ENCODE measurements at places on chromosomes 6 and 20. TPM values are rescaled to one million over a fixed set of nuclear protein-coding genes. Genes with fewer than 3 reads are reported as not detected.

Gene CLDN20
- 0.51 TPM for polyA plus RNA-seq

Gene CLVS2
- 0.16 TPM for polyA plus RNA-seq

Gene THEMIS
- 0.04 TPM for polyA plus RNA-seq

- DNase-seq = no peak
These were observed 143.4 kb downstream of the JARID2 start for GRCh38 chr6:15389084-15389764.

DNA sequence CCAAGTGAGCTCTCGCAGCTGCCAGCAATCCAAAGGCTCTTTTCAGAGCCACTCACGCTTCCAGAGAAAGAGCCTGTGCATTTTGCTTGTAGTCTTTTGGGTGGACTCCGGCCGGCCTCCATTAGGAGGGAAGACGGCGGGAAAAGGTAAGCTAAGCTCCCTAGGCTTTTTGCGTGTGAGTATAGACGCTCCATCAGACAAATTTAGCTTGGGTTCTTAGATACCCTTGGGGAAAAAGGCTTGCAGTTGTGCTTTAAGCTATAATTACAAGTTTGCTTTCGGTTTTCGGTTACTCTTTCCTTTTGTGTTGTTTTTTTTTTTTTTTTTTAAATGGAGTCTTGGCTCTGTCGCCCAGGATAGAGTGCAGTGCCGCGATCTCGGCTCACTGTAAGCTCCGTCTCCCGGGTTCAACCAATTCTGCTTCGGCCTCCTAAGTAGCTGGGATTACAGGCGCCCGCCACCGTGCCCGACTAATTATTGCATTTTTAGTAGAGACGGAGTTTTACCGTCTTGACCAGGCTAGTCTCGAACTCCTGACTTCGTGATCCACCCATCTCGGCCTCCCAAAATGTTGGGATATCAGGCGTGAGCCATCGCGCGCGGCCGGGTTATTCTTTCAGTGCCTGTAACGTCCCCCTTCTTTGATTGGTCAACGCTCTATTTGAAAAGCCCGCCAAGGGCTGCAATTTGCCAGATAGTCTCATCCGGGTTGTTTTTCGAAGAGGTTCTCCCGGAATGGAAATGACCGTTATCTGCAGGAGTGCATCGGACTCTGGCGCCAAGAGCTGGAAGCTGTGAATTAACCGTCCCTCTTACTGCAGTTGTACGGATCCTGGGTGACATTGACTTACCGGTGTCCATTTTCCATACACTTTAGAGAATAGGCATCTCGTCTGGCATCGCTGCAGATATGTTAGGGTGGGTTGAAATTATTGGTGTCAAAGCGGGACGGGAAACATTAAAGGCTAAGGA is 18.1 kb downstream of the OR2B2 start:
- peak; percentile 89 for DNase-seq

DNA sequence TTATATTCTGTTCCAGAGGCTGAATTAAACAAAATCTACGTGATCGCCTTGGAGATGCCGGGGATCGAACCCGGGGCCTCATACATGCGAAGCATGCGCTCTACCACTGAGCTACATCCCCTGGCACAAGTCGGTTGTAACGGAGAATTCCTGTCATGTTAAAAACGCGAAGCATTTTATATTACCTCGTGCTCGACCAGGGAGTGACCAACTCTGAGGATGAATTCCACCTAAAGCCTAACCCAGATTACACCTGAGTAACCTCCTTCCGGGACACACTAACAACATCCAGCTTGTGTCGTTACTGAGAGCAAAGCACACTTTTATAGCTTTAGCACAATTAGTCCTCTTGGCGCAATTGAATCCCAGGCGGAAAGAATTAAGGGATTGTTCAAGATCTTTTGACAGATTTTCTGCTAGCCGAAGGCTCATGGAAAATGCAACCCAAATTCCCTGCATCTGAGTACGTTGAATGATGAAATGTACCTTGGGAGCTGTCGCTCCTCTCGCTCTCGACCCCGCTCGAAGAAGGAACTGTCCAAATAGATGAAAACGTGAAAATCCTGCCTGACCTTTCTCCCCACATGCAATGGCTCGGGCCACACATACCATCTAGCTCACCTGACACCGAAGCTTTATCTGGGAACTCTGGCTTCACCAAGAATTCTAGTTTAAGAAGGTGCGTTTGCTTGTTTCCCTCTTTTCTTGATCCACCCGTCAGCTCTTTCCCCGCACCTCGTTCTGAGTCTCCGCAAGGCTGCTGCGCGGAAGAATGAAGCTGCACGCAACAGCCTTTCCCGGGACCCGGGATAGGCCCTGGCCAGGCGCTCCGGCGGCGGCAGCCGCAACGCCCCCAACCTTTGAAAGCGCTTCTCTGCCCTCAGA is 148.3 kb downstream of the GPX5 start:
- no peak for DNase-seq

GRCh38 chr20:50284811-50285375 is 94.3 kb downstream of the CEBPB start:
- no peak for DNase-seq

GRCh38 chr6:160004018-160004417 is 35.1 kb downstream of the IGF2R start:
- DNase-seq = no peak

GRCh38 chr20:40809361-40809760 is 120.3 kb upstream of the MAFB start:
- no peak for DNase-seq

GRCh38 chr20:47666304-47666703 is 119.0 kb downstream of the SULF2 start:
- no peak for DNase-seq

DNA sequence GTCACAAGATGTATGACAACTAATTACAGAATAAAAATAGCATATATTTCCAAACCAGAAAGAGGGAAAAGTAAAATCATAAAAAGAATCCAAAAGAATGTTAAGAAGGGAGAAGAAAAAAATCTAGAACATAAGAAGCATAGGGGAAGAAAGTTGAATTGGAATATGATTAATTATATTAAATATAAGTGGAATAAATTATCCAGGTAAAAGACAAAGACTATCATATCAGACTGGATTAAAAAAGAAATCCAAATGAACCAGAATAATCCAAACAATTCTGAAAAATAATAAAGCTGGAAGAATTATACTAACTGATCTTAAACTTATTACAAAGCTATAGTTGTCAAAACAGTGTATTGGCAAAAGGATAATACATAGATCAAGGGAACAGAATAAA is 23.6 kb downstream of the CSNK2A1 start:
- no peak for DNase-seq

DNA sequence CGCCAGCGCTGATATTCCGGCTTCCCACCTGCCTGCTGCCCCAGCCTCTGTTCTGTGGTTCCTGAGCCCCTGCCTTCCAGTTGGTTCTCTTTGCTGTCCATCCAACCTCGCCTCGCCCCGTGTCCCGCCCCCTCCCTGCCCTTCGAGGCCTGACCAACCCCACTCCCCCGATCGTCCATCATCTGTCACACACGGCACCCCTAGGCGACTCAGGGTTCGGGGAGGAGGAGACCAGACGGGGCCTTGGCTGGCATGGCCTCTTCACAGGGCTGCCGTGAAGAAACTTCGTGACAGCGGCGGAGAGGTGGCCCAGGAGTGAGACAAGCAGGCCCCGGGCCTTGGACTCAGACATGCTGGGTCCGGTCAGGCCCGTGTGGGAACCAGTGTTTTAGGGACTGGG is 226.1 kb downstream of the QKI start:
- DNase-seq = no peak

GRCh38 chr6:105507811-105508210 is 104.9 kb upstream of the PREP start:
- DNase-seq = no peak

DNA sequence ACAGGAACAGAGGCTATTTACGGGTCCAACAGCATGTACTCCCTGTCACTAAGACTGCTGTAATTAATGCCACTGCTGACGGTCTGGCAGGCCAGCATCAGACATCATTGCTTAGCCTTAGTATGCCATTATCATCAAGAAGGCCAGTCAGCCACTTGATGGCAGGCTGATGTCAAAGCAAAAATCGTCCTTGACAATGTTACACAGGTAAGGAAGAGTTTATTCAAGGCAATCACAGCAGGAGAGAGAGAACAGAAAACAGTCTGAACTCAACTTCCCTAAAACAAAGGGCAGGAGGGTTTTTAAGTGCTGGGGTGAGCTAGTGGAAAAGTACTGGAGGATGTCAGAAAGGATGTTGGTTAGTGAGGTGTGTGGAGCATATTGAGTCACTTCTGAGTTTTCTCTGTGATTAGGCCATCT is 25.1 kb downstream of the FKBP1C start:
- no peak for DNase-seq

DNA sequence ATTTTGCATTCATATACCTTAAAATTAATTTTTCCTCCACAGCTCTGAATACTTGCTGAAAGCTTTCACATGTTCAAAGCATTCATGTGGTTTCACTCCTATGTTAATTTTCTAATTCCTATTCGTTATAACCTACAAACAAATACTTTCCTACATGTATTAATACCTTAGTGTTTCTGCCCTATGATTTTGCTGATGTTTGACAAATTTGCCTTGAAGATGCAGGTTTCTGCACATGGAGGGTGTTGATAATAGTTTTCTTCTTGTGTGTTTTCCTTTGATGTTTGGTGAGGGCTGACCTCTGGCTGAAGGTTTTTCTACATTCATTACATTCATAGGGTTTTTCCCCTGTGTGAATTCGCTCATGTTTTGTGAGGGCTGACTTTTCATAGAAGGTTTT is 49.3 kb upstream of the ELMO2 start:
- DNase-seq = no peak

- DNase-seq = no peak
These were observed 51.5 kb downstream of the AIG1 start for GRCh38 chr6:143112084-143112768.

GRCh38 chr6:126072834-126073233 is 86.5 kb downstream of the TRMT11 start:
- no peak for DNase-seq

- DNase-seq = no peak
These were observed 11.3 kb upstream of the NSFL1C start for GRCh38 chr20:1477896-1478490.
